ENCODE measurements at places on chromosomes 12 and 14.

GRCh38 chr12:43964033-43964432, 128.2 kb downstream of the TMEM117 start:
- DNase-seq: no peak

GRCh38 chr12:11902525-11902875, 168.2 kb upstream of the BCL2L14 start:
- DNase-seq: no peak

DNA sequence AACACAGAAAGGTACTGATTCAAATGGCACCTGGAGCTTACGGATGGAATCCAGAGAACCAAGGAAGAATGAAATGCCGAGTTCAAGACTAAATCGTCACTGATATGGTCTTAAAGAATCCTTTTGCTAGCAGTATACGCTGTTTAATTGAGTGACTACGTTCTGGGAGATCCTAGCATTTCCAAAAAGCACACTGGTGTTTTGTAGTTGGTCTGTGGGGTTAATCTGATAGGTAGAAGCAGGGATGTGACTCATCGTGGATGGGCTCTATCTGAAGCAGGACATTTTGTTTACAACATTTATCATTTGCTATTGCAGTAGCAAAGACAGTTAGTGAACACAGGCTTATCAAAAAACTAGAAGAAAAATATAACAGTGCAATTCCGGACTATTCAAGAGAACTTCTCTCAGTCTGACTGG, 169.2 kb upstream of the HMGA2 start:
- DNase-seq: no peak

- no peak for DNase-seq
Observed at GRCh38 chr14:99521176-99522024, 40.2 kb downstream of the CCNK start.

DNA sequence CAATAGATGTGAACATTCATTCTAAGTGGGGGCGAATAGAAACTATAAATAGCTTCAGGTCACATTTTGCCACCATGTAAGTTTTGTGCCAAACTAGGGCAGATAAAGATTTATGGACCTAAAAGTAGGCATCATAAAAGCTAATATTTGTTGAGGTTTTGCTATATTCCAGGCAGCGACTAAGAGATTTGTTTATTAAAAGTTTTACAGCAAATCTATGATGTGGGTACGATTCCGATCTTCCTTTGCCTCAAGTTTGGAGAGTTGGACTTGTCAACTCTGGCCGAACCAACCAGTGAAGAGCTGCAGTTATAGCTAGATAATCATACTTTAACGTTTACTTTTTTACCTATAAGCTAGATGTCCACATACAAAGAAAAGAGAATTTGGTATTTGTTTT, 1.6 kb downstream of the MAPK1IP1L start:
- no peak for DNase-seq

DNA sequence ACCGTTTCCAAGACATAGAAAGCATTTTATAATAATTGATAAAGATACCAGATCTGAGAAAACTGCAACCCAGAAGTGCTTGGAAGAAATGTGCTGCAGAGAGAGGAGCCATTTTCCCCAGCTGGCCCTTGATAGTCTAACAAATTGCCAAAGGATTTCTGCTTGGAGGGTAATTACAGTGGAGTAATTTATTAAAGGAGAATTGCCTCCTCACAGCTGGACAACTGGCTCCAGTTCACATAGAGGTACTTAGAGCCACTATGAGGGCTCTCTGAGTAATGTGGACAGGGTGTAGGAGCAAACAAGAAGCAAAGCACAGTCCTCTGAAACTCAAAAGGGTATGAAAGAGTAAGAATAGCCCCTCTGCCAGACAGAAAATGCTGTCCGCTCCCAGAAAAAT, 335.6 kb downstream of the SYT1 start:
- no peak for DNase-seq

GRCh38 chr12:55700255-55701018, 7.3 kb downstream of the ITGA7 start:
- no peak for DNase-seq

DNA sequence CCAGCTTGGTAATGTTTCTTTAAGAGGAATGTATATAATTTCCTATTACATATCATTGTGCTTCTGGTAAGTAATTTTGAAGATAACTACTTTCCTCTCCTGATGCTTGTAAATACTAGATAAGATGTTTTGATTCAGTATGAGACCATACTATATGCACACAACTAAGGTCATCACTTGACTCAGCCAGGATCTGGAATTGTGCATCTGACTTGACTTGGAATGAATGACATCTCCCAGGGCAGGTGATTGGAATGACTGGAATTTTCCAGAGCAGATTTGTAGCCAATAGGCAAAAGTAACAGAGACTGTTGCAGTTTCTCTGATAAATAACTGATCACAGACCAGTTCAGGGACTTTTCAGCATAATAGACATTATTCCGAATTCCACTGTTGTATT, 11.1 kb downstream of the BEST3 start:
- no peak for DNase-seq

DNA sequence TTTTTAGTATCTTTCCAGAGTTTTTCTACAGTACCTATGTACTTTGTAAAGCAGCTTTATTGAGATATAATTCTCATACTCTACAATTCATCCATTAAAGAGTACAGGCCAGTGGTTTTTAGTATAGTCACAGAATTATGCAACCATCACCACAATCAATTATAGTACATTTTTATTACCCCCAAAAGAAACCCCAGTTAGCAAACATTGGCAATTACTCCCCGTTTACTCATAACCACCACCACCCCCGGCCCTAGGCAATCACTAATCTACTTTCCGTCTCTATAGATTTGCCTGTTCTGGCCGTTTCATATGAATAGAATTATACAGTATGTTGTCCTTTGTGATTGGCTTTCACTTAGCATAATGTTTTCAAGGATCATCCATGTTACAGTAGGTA, 119.8 kb downstream of the KICS2 start:
- no peak for DNase-seq

DNA sequence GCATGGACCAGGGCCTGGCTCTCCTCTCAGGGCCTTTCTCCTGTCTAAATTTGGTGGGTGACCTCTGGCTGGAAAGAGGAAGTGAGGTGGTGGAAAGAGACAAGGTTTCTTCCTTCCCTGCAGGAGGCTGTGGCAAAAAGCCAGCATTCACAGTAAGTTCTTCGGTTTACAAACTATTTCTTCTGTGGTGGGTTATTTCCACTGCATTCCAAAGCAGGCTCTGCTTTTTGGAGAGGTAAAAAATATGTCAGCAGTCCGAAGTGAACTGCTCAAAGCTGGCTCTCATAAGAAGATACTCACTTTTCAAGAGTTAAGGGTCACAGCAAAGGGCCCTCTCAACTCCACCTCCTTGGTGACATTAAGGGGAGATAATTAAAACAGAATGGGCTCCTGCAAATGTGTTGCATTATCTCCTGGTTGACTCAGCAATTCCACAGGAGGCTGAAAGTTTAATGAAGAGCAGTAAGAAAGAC, 48.9 kb upstream of the POC1B start:
- peak; percentile 7 for DNase-seq

DNA sequence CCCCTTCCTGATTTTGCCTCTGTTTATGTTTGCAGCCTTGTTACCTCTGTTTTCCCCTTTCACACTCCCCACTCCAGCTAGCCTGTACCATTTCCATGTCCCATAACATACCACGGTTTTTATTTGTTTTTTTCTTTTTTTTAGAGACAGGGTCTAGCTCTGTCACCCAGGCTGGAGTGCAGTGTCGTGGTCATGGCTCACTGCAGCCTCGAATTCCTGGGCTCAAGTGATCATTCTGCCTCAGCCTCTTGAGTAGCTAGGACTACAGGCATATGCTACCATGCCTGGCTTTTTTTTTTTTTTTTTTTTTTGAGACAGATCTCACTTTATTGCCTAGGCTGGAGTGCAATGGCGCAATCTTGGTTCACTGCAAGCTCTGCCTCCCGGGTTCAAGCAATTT, 18.4 kb upstream of the SAMD4A start:
- no peak for DNase-seq

- no peak for DNase-seq
Observed at GRCh38 chr12:105245291-105245690, 9.3 kb upstream of the APPL2 start.

GRCh38 chr14:105767315-105767714, 240.9 kb downstream of the TMEM121 start:
- no peak for DNase-seq

DNA sequence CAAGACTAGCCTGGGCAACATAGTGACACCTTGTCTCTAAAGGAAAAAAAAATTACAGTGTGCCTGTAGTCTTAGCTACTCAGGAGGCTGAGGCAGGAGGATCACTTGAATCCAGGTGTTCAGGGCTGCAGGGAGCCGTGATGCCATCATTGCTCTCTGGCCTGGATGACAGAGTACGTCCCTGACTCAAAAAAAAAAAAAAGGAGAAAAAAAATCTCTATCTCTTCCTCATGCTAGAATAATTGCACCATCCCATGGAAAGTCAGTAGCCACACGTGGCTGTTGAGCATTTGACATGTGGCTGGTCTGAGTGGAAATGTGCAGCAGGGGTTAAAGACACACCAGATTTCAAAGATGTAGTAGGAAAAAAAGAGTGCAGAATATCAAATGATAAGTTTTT, 3.8 kb downstream of the RILPL1 start:
- DNase-seq: no peak

DNA sequence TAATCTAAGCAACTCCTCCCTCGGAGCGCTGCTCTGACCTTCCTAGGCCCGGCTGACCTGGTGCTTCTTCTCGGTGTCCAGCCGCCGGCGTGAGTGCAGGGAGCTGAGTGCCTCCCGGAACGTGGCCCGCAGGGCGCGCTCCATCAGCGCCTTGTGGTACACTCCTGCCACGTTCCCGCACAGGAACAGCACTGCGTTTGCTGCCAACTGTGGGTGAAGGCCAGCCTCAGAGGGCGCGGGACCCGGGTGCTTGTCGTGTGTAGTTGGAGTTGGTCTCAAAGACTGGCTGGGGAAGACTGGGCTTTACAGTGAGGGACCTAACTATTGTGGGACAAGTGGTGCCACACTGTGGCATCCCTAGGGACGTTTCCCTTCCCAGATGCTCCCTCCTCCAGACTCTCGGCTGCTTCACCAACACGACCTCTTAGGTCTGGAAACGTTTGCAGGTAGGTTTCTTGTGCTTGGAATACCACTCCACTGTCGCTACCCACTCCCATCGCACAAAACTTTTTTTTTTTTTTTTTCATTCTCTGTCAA, 3.1 kb downstream of the ADCY4 start:
- no peak for DNase-seq

GRCh38 chr14:102508410-102508773, 1.2 kb downstream of the ANKRD9 start:
- no peak for DNase-seq

DNA sequence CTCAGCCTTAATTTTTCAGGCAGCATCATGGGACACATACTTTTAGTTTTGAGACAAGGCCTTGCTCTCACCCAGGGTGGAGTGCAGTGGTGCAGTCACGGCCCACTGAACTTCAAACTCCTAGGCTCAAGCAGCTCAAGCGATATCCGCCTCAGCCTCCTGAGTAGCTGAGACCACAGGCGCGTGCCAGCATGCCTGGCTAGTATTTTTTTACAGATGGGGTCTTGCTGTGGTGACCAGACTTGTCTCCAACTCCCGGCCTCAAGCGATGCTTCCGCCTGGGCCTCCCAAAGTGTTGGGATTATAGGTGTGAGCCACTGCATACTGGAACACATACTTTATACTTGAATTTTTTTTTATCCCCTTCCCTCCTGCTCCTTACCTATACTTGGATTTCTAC, 2.8 kb downstream of the RDH5 start:
- no peak for DNase-seq

DNA sequence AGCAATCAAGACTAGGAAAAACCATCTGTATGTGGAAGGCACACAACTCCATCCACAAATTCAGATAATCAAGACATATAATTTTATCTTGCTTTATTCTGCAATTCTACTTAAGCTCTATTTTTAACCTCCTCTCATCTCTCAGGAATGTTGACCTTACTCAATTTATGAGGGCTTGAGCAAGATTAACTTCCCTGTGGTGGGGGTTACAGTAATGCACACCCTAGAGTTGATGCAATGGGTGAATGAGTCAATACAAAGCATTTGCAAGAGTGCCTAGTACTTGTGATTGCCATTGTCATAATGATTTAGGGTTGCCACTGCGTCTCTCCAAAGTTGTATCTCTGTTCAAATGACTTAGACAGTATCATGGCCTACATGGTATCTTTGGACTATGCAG, 1598.4 kb upstream of the TMEM132C start:
- DNase-seq: no peak

GRCh38 chr14:76923431-76924370, 97.5 kb downstream of the LRRC74A start:
- peak; percentile 22 for DNase-seq

DNA sequence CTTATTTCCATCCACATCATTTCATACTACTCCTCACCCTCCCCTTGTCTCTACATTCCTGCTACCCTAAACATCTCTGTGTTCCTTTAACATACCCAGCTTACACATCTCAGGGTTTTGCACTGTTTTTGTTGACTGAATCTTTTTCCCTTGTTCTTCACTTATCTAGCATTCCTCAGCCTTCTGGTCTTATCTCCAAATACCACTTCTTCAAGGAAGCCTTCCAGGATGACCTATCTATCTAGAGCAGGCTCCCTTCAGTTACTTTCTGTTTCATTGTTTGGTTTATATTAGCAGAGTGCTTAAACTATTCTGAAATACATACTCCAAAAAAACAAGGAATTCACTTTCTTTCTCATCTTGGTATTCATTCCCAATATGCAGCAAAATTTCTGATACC, 353.1 kb downstream of the NAV3 start:
- no peak for DNase-seq

DNA sequence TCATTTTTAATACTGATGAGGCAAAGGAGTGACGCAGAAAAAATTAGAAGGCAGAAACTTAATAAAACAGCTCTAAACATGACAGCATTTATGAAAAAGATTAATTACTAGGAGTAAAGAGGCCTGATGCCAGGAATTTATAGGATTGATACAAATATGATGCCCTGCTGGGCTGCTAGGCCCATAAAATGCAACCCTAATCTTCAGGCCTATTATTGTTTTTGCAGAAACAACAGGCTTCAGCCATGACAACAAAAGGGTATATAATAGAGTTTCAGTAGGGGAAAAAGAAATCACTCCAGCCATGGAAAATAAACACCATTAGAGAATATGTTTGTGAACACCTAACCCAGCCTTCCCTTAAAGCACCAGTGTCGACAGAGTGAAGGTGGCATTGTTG, 50.6 kb downstream of the OTX2 start:
- DNase-seq: no peak

DNA sequence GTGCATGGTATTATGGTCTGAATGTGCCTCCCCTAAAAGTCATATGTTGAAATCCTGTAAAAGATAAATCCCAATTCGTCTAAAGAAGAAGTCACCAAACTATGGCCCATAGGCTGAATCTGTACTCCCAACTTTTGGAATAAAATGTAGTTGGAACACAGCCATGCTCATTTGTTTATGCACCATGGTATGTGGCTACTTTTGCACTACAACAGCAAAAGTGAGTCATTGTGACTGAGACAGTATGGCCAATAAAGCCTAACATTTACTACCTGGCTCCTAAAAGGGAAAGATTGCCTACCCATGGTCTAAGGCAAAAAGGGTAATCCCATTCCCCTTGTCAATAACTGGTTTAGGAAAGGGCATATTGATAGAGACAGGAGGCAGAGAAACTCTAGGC, 101.8 kb downstream of the LRIG3 start:
- no peak for DNase-seq

- no peak for DNase-seq
Observed at GRCh38 chr12:87428701-87429277, 600.4 kb downstream of the C12orf50 start.

- no peak for DNase-seq
Observed at GRCh38 chr12:104699489-104700190, 242.9 kb downstream of the CHST11 start.

GRCh38 chr12:51954561-51955361, 3.3 kb downstream of the ACVR1B start:
- no peak for DNase-seq

- peak; percentile 83 for DNase-seq
Observed at GRCh38 chr14:77014004-77014604, 14.4 kb downstream of the IRF2BPL start.

Data from eye (tissue), 1 donor.